Left colon (tissue), 2 donors: ENCODE measurements at places on chromosomes 7 and 10.

DNA sequence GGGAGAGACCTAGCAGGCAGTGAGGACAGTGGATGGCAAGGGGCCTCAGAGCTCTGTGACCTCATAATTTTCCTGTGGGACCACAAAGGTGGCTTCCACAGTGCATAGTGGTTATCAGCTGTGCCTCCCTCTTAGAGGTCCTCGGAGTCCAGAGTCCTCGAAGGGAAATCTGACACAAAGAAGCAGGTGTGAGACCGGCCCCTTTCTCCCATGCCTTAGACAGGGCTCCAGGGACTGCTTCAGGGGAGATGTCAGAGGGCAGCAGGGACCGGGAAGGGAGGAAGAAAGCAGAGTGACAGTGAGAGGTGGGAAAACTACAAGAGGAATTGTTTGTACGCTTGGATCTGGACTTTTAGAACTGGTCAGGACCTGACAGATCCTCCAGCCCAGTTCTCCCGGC lies 66.3 kb downstream of the BAMBI start:
- no peak for DNase-seq

- peak; percentile 72 for DNase-seq
These were observed 43.4 kb downstream of the SORBS1 start for GRCh38 chr10:95517536-95518454.

- peak; percentile 38 for DNase-seq
These were observed 113.4 kb downstream of the PTPN20 start for GRCh38 chr10:47024399-47025252.

DNA sequence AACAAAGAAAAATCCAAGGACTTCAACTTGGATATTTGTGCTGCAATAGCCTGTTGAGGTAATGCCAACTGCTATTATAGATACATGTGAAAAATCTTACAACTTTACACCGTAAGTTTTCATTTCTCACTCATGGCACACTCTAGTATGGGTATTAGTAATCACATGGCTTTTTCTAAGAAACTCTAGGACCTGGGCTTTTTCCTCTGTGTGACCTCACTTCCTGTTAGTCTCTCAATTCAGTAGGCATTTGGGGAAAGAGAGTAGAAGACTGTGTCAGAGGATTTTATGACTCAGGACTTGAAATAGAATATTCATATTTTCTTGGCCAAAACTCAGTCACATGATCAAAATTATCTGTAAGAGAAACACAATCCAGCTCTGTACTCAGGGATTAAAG lies 1049.9 kb downstream of the REEP3 start:
- DNase-seq: no peak

DNA sequence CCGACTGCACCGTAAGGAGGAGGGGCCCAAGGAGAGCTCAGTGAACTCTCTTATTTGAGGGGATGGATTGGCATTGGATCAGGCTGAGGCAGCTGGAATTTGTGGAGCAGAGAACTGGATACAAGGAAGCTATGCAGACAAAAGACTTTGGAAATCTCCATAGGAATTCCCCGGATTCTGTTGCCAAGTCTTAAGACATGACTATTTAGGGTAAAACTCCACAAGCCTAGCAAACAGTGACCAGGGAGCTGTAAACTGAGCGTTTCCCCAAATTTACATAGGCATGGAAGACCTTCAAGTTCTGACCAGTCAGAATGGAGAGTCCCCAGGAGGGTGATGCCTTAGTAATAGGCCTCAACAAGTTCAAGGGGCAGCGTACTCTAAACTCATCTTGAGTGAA lies 82.5 kb upstream of the PCBD1 start:
- DNase-seq: no peak

- DNase-seq: no peak
These were observed 16.1 kb upstream of the SLC18A3 start for GRCh38 chr10:49593998-49594397.

DNA sequence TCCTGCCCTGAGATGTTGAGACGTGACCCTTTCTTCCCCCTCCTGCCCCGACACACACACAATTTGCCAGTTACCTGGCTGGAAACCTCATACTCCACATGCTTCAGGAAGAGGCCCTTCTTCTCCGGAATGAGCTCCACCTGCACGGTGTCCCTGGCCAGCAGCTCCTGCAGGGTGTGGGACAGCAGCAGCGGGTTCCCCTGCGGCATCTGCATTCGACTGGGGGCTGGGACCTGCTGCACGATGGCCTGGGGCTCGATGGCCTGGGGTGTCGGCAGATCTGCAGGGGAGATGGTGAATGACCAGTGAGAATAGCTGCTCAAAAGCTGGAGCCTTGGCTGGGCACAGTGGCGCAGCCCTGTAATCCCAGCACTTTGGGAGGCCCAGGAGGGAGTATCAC lies 36.0 kb downstream of the NUDT1 start:
- no peak for DNase-seq

GRCh38 chr7:110061387-110061786 lies 1029.5 kb upstream of the LRRN3 start:
- DNase-seq: no peak

DNA sequence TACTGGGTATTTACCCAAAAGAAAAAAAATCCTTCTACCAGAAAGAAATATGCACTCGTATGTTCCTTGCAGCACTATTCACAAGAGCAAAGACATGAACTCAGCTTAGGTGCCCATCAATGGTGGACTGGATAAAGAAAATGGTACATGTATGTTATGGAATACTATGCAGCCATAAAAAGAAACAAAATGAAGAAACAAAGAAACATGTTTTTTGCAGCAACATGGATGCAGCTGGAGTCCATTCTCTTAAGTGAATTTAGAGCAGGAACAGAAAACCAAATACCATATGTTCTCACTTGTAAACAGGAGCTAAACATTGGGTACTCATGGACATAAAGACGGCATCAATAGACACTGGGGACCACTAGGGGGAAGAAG lies 5.5 kb upstream of the GNB2 start:
- no peak for DNase-seq

DNA sequence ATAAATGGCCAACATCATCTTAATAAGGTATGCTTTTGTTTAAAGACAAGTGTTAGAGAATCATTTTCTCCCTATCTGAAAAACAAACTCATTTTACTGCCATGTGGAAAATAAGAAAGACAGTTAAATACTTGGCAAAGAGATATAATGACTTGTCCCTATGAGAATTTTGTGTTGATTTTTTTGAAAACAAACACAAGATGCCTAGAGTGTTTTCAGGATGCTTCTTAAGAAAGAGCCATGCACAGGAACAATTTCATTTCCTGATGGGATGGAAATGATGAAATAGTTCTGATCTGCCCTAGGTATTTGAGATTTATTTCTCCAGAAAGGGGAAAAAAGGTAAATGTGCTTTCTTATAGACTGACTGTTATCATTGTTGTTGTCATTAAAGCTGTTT lies 237.5 kb upstream of the GNAI1 start:
- DNase-seq: no peak

- DNase-seq: no peak
These were observed 72.6 kb downstream of the COPG2 start for GRCh38 chr7:130595986-130596385.
